ENCODE measurements at places on chromosomes 2 and 18.
A peak's percentile ranks its signal among the peaks of the same experiment; 100 is the strongest.

DNA sequence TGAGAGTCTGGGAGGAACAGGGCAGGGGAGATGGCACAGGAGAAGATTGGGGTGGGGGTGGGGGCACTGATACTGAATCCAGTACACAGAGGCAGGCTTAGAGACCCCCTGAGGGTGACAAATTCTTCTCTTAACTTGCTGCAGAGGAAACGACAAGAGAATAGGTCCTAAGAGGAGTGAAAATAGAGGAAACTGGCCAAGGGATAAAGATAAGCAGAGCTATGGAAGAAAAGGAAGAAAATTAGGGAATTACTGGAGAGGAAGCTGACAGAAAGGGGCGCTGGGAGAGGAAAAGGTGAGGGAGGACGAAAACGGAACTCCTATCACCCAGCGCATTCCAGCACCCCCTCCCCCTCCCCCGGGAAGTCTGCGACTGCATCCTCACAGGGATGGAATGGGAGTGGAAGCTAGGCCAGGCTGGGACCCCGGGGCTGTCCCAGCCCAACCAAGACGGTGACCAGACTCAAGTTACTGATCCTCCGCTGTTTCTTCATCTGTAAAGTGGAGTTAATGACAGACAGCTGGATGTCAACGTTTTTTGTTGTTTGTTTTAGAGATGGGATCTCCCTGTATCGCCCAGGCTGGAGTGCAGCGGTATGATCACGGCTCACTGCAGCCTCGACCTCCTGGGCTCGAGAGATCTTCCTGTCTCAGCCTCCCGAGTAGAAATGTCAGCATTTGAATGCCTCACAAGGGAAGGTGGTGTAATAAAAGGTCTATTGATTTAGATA is 2.6 kb upstream of the EMX1 start:
- no peak for DNase-seq

GRCh38 chr2:106106622-106107508 is 87.2 kb downstream of the UXS1 start:
- no peak for DNase-seq

DNA sequence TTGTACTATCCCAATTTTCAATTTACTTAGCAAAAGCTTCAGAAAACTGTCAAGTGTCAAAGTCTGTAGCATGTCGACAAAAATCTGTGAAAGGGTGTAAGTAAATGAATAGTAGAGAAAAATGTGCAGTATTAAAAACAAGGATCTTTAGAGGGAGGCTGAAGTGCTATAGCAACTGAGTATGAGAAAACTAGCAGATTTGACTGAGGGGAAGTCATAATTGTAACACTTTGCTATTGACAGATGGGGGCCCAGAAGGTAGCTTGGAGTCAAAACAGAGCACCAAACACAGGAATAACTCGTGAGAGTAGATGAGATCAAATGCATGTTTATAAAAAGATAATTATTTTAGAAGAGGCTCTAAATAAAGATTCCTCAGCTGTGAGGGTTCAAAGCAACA is 657.7 kb downstream of the TMEM182 start:
- DNase-seq = no peak

DNA sequence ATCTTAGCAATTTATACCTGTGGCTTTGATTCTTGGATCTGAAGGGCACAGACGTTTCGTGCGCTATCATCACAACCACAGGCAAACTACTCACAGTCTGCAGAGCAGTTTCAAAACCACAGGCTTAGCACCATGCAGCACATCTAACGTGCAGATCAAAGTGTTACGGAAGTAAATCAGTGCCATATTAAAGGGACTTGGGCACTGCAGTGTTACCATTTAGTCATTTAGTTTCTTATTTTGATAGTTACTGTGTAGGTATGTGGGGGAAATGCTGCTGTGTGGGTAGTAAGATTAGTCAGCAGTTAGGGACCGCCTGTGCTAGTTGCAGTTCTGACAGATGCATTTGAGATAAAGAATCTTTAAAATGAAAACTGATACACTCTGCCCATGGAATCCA is 384.0 kb downstream of the NBAS start:
- DNase-seq = peak; percentile 21

- DNase-seq = no peak
These were observed 56.3 kb upstream of the AFF3 start for GRCh38 chr2:100198461-100199230.

DNA sequence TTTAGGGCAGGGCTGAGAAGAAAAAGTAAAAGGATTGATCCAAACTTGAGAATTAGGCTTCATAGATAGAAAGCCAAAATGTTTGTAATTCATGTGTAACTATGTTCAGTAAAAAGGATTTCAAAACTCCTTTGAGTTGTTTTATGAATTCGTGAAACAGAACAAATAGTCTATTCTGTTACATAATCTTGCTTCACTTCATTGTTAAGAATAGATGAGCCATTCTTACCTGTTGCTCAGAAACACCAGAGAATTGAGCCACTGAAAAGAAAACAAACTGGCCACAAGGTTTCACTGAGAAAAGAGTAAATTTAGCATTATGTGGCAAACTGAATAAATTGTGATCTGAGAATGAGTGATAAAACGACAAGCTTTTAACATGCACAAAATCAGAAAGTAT is 4.5 kb upstream of the ITPRID2 start:
- DNase-seq = no peak

- DNase-seq = no peak
These were observed 59.6 kb upstream of the CHN1 start for GRCh38 chr2:175064797-175065196.

- no peak for DNase-seq
These were observed 1.5 kb downstream of the LOXL3 start for GRCh38 chr2:74551942-74552913.

DNA sequence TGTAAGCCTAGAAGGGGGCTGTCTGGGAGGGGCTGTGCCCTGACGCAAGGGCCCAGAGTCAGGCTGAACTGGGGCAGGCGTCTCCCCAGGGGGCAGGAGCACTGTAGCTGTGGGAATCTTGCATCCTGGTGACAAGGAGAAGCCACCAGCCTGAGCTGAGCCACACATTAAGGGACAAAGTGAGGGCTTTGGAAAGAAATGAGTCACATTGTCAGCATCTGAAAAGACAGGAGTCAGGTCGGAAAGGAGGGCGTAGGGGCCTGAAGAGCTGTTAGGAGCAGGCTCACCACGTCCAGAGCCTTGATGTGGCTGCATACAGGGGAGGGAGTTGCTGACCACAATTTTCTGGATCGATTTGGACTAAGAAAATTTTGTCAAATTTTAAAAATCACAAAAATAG is 298.6 kb downstream of the CYP26B1 start:
- no peak for DNase-seq

GRCh38 chr2:206422493-206422892 is 20.8 kb upstream of the ADAM23 start:
- no peak for DNase-seq

GRCh38 chr2:28958689-28959088 is 22.4 kb upstream of the TOGARAM2 start:
- no peak for DNase-seq

DNA sequence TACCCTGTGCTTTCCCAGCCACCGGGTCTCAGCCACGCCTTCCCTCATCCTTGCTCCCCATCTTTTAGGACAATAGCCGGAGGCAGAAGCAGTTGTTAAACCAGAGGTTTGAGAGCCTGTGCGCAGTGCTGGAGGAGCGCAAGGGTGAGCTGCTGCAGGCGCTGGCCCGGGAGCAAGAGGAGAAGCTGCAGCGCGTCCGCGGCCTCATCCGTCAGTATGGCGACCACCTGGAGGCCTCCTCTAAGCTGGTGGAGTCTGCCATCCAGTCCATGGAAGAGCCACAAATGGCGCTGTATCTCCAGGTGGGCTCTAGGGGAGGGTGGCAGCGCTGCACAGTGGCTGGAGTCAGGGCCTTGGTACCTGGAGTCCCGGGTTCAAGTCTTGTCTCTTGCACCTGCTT is 2.7 kb downstream of the UCN start:
- no peak for DNase-seq

GRCh38 chr2:86453836-86454235 is 12.7 kb downstream of the KDM3A start:
- no peak for DNase-seq

DNA sequence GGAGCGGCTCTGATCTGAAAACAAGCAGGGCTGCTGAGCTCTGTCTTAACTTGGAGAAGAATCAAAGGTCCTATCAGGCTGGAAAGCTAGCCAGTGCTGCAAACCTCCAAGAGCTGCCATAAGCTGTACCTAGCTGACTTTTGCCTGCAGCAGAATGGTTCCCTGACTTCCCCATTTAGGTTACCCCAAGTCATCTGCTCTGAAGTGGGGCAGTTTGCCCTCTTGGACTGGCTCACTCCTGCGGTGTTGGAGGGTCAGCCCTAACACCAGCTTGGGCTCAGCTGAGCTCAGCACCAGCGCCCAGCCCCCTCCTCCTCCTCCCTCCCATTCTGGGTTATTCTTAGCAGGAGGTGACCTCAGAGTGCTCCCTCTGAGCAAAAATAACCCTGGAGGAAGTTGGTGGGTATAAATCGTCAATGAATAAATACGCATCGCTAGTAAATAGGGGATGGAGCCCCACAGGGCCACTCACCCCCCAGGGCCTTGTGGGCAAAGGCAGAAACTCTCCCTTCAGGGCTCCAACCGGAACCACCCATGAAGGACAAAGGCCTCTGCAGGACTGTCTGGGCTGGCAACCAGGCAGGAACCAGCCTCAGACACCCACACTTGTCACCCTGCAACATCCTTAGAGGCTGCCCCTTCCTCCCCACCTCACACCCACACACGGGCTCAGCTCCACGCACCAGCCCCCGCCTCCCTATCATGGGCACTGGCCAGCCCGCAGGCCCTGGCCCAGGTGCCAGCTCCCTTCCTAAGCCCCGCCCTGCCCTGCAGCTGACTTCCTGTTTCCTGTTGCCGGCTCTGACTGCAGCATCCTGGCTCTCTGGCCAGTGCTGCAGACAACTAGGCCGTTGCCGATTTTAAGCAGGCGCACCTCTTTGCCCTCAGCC is 46.9 kb downstream of the DNMT3A start:
- peak; percentile 45 for DNase-seq

- no peak for DNase-seq
These were observed 297.6 kb downstream of the PARD3B start for GRCh38 chr2:204842661-204843485.

DNA sequence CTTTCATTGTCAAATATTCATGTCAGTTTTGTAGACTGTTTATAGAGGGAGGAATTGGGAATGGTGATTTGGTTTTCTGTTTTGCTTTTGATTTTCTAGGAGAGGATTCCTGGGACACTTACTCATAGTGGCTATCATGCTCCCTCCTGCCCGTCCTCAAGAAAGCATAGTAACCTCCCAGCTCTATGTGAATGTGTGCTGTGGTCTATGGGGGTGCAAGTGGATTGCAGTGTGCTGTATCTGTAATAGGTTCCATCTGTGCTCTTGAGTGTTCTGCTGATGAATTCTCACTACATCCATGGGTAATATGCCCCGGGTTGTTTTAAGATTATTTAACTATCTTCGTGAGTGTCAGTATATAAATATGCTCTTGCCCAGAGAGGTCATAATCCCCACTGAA is 811.3 kb downstream of the CNTNAP5 start:
- DNase-seq = no peak

GRCh38 chr18:36593001-36593400 is 235.8 kb downstream of the TPGS2 start:
- DNase-seq = no peak

GRCh38 chr2:10079870-10080535 is at the start of gene CYS1:
Gene CYS1 (minus strand): TSS chr2:10080411. CDS start chr2:10080223, 188 bp downstream.
- DNase-seq = no peak

- DNase-seq = no peak
These were observed 117.5 kb upstream of the SNTG2 start for GRCh38 chr2:833180-833579.

GRCh38 chr2:136323935-136324334 is 206.0 kb upstream of the CXCR4 start:
- DNase-seq = no peak

- DNase-seq = no peak
These were observed 47.0 kb upstream of the TGIF1 start for GRCh38 chr18:3402982-3403451.

DNA sequence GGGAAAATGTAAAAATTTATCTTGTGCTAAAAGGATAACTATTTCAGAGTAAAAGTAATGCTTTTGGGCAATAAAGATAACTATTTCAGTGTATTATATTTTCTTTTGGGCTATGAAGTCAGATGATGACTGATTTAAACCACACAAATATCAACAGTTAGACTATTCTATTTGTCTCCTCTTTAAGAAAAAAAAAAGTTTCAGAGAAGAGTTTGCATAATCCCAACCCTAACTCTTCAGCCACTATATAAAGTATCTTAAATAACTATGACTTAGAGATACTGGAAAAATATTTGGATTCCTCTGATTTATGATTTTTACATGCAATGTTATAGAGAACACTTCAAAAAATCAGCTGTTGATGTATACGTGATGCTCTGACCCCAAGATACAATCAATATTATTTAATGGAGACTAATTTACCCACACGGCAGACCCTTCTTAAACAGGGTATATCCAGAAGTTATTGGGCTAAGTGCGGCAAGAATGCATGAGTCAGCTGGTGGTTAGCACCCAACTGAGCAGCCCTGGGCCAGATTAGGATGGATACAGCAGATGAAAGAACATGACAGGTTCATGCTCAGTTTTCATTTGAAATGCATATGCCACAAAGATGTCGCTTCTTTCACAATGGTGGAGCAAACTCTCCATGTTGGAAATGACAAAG is 279.0 kb downstream of the AFF3 start:
- no peak for DNase-seq

DNA sequence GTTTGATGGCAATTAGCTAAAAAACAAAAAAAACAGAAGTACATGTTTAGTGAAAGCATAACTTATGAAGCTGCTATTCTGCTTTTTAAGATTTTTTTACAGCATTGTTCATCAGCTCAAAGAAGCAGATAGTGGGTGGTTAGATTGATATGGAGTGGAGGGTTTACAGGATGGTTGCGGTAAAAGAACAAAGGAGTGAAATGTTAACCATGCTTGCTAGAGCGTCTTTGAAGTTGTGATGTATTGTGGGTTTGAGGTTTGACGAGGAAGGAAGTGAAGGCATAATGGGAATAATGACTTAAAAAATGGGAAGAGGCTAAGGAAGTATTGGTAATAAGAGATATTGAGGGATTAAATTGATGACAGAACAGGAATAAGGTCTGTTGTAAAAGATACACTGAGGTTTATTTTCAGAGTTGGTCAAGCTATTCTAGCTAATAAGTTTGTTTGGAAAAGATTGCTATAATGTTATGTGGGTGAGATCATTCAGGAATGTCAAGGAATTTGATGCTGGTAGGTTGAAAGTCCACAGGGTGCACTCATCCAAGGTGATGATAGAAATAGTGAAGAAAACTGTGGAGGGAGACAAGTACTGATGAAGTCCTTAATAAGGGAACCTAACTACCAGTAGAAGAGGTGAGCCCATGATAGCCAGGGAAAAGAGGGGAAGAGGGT is 14.6 kb downstream of the SPOPL start:
- DNase-seq = no peak

DNA sequence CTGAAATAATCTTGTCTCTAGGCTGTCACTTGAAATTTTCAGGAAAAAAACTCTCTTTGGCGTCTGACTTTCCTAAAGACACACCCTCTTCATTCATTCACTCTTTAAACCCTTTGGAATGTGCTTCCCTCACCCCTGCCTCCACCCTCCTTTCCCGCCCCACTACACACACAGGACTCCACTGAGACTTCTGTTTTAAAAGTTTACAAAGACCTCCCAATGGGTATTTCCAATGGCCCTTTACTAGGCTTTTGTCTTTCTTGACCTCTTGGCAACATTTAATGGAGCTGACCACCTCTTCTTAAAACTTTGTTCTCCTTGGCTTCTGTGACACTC is 96.1 kb downstream of the RBMS1 start:
- DNase-seq = no peak
